ENCODE measurements at places on chromosomes 6 and 20.

DNA sequence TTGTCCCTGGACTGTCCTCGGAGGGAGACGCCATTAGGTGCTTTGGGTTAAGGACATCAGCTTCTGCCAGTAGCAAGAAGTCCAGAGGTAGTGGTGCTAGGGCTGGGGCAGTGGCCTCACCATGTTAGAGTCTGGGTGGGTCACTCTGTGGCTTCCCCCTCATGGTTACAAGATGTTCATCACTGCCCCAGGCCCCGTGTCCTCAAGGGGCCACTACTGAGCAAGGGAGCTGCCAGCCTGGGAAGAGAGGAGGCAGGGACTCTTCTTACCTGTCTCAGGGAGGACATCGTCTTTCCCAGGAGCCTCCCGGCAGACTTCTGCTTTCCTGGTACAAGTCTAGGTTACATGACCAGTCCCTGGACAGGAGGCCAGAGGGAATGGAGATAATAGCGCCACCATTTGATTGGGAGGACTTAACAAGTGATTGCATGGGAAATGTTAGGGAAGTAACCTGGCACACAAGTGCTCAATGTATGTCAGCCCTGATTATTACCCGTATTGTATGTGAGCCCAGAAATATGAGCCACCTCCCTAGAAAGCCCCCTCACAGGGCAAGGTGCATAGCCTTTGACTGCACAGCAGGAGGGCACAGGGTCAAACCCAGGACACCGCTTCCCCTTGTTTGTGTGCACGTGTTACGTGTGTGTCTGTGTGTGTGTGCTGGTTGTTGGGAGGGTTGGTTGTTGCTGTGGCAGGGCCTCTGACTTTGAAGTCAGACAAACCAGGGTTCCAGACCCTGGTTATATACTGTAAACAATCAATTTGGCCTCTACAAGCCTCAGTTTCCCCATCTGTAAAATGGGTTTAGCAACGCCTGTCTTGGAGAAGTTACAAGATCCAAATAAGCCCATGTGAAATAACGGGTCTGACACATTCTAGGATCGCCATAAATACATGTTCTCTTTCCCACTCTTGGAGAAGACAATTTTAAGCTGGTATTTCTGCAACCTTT is 30.0 kb downstream of the SIRPA start:
- no peak for DNase-seq

GRCh38 chr6:37745748-37746147 is 48.1 kb upstream of the MDGA1 start:
- no peak for DNase-seq

- no peak for DNase-seq
These were observed 60.1 kb downstream of the GFRA4 start for GRCh38 chr20:3603108-3603507.

DNA sequence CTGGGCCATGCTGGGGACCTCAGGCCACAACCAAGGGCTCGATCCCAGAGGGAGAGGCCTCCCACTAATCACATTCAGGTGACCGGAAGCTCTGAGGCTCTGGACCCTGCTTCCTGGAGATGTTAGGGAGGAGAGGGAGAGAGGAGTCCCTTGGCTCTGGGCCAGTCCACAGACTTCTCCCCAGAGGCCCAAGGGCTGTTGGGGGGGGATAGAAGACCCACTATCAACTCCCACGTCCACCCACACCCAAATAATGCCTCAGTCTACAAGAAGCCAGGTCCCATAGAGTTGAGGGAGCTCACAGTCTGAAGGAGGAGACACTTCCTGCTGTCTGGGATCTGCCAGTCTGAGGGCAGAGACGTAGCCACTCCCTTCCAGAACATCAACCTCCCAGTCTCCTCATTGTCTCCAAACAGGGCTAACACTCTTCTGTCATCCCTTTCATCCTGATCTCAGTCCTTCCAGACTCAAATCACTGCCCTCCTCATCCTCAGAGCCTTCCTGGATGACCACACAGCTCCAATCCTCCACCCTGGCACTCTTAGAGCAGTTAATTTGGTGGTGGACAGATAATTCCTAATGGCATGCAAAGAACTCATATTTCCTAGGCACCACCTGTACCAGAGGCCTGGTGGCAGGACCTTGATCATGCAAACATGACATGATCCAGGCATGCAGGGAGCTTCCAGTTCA is 69.9 kb downstream of the MRPL14 start:
- peak; percentile 54 for DNase-seq

- no peak for DNase-seq
These were observed 10.5 kb upstream of the OGFRL1 start for GRCh38 chr6:71277926-71278600.

GRCh38 chr20:24102290-24102689 is 113.7 kb upstream of the GGTLC1 start:
- no peak for DNase-seq

GRCh38 chr6:142055219-142055618 is 77.5 kb upstream of the GJE1 start:
- no peak for DNase-seq

- no peak for DNase-seq
These were observed 69.5 kb downstream of the MRAP2 start for GRCh38 chr6:84103029-84103428.

GRCh38 chr20:47691625-47692024 is 93.7 kb downstream of the SULF2 start:
- no peak for DNase-seq

DNA sequence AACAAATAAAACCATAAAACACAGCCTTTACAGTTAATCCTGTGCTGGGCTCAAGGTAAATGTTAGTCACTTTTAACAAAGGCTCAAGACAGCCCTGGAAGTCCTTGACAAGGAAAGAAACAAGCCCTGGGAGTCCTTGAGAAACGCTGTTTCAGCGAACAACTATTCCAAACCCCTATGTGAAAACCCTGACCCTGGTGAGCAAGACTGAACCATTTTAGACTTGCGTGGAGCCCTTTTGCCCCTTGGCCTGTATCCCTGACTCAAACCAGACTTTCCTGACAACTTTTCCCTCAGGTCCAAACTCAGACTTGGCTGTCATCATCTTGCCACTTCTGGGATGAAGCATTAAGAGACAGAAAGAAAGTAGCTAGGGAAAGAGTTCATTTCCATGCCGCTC is 180.4 kb downstream of the AIG1 start:
- no peak for DNase-seq

GRCh38 chr6:7267466-7268091 is 45.4 kb downstream of the SSR1 start:
- peak; percentile 91 for DNase-seq

- no peak for DNase-seq
These were observed 91.0 kb downstream of the TMEM242 start for GRCh38 chr6:157232161-157232895.

DNA sequence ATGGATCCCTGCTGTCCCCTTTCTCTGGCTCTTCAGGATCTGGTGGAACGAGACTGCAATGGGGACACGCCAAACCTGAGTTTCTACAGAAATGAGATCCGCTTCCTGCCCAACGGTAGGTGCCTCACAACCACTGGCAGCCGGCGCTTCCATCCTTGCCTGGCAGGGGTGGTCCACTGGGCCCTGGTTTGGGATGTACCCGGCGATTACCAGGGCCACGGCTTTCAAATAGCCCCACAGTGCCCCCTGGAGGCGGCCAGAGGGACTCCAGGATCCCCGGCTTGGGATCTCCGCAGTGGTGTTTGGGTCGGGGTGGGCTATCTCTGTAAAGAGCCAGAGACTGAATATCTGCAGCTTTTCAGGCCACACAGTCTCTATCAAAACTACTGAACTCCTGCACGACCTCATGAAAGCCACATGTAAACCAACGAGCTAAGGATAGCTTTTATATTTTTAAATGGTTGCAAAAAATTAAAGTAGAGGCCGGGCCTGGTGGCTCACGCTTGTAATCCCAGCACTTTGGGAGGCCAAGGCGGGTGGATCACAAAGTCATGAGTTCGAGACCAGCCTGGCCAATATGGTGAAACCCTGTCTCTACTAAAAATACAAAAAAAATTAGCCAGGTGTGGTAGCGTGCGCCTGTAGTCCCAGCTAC is 3.7 kb downstream of the OGFR start:
- DNase-seq: no peak
